Mucosa of gallbladder (tissue), 1 donor: ENCODE measurements at places on chromosomes 5 and 9. TPM values are rescaled to one million over a fixed set of nuclear protein-coding genes. Genes with fewer than 3 reads are reported as not detected.

GRCh38 chr5:127621601-127622325 lies 27.1 kb upstream of the CTXN3 start:
- DNase-seq = no peak

Gene F2RL2
- 1.9 TPM for total RNA-seq

- no peak for DNase-seq
Measured at GRCh38 chr9:5696884-5697283, 68.0 kb downstream of the RIC1 start.

DNA sequence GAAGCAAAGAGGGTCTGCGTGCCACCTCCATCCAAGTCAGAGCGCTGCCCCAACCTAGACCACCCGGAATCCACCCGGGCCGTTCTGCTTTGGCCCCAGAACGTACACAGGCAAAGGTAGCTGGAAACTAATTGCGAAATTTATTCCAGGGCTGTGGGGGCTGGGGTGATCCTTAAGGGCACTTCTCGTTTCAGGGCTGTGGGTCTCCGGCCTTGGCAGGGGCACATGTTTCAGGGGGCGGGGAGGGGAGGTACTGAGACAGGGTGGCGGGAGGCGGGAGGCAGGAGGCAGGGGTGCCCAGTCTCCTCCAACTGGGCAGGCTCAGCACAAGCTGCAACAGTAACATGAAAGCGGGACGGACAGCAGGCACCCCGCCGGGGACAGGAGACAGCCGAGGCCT lies 26.1 kb downstream of the NR5A1 start:
- DNase-seq = no peak

GRCh38 chr5:114665551-114665950 lies 303.7 kb downstream of the KCNN2 start:
- DNase-seq = no peak

DNA sequence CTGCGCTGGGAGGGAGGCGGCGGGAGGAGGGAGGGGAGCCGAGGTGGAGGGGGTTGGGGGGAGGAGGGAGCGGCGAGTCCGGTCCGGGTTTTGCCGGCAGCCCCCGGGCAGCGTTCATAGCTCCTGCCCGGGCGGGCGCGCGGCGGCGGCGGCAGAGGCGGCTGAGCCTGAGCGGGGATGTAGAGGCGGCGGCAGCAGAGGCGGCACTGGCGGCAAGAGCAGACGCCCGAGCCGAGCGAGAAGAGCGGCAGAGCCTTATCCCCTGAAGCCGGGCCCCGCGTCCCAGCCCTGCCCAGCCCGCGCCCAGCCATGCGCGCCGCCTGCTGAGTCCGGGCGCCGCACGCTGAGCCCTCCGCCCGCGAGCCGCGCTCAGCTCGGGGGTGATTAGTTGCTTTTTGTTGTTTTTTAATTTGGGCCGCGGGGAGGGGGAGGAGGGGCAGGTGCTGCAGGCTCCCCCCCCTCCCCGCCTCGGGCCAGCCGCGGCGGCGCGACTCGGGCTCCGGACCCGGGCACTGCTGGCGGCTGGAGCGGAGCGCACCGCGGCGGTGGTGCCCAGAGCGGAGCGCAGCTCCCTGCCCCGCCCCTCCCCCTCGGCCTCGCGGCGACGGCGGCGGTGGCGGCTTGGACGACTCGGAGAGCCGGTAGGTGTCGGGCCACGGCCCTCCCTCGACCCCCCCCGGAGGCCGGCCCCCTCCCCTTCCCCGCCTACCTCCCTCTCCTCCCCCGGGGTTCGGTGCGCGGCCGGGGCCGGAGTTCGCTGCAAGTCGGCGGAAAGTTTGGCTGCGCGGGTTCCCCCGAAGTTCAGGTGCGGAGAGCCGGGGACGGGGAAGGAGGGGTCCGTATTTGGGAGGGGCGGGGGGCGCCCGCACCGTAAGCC lies at the start of gene CXXC5:
TSS of gene CXXC5 (plus strand) at position 145 of the 877 bp plus-strand sequence. CDS start 32,175 bp downstream, outside the sequence.
- DNase-seq = peak; percentile 83

- DNase-seq = no peak
Measured at GRCh38 chr5:154673506-154673905, 81.7 kb upstream of the LARP1 start.

Gene COX7C
- 644 TPM for total RNA-seq

Gene NFX1
- total RNA-seq = 30.1 TPM

Gene TRAPPC13
- total RNA-seq = 18.2 TPM

Gene KIAA0825
- 3.3 TPM for total RNA-seq

DNA sequence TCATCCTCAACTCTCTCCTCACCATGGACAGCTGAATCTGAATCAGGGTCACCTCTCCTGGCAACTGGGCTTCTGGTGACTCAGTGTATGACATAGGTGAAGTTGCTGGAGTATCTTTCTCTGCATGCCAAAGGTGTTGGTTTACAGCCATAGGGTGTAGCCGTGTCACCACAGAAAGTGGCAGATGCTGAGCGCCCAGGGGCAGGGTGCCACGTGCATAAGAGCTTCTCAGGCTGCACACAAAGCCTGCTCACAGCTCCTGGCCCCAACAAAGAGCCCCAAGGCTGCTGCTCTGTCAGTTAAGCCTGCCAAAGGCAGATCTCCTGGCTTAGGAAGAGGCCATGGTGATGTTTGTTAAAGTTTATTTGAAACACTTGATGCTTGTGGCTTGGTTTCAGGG lies 297.7 kb upstream of the WWC1 start:
- no peak for DNase-seq

DNA sequence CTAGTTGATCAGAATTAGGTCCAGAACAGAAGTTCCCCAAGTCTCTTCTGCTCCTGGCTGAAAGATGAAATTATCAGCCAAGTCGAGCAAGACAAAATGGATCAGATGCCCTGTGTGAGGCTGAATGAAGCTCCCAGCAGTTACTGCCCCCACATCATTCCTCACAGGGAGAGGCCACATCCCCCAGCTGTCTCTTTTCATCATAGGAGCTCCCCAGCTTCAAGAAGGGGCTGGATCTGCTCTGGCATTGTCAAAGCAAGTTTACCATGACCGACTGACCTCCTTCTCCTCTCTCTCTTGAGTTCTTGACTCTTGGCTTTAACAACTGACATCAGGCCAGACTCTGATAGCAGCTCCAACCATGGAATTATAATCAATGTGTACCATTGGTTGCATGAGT lies 133.3 kb upstream of the RAD23B start:
- DNase-seq = no peak

DNA sequence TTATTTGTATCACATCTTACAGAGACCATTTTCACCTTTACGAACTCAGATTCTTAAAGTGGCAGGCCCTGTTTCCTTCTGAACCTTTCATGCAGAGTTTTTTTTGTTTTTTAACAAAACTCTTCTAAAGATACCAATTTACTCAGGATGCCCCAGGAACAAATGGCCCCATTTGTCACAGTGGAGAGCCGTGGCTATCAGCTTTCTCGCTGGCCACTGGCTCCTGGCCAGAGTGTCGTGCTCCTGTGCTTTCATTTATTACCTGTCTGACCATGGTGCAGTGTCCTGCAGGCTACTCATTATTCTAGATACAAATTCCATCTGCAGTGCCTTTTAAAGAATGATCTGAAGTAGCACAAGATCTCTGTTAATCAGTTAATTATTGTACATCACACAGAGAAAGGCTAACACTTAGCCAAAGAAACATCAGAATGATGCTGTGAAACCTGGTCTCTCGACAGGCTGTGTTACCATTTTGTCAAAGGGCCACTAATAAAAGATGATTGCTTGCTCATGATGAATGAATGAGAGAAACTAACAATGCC lies 27.8 kb downstream of the ADRA1B start:
- DNase-seq = no peak

Gene ESM1
- 0.40 TPM for total RNA-seq

Gene GPR151
- total RNA-seq = not detected

GRCh38 chr5:17796757-17797396 lies 162.6 kb downstream of the TAF11L14 start:
- no peak for DNase-seq

- DNase-seq = no peak
Measured at GRCh38 chr5:147979761-147980160, 73.4 kb upstream of the C5orf46 start.
